ENCODE measurements at places on chromosomes 2 and 18. TPM values are rescaled to one million over a fixed set of nuclear protein-coding genes. Genes with fewer than 3 reads are reported as not detected.

The LTBP1 gene
- 63.1 TPM for total RNA-seq

The PAX3 gene
- 116 TPM for total RNA-seq

The FAM228A gene
- not detected for total RNA-seq

The MAPK4 gene
- not detected for total RNA-seq

The TRIM54 gene
- total RNA-seq, result 0.34 TPM

DNA sequence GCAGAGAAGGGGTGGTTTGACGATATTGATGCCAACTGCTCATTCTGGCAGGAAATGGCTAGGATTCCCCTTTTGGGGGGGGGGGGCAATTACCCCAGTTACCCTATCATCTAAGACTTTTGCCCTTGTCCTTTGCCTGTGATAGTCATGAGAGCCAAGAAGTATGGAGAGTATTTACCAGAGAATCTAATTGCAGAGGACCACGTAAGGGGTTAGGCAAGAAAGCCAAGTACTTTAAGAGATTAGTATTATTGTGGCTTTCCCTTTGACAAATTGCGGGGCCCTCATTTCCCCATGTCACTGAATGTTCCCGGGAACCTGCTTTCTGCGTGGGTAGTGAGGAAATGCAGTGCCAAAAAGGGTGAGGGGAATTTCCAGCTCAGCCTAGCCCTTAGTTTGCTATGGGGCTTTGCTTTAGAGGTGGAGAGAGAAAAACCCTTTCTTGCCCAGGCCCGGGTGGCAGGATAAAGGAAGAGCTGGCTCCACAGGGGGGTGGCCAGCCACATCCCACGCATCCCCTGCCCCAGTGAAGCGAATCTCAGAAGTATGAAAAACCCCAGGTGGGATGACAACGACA, 1.5 kb downstream of the AQP4 start:
- H3K27ac ChIP-seq, result no peak overlapping the region
- no peak overlapping the region for H3K4me3 ChIP-seq
- no peaks in the 10 kb centered on the region for H3K27me3 ChIP-seq

DNA sequence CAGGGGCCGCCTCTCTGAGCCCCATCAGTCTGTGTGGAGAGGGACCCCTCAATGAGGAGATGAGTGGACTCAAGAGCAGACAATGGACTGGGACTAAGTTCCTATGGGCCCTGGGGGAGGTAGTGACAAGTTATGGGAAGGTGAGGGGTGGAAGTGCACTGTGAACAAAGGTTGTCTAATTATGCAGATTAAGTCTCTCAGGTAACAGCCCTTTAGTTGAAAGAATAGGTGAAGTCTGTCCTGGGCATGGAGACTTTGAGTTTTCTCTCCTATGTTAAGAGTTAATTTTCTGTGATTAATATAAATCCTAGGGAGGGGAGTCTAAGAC, 243.8 kb downstream of the FAM210A start:
- H3K4me1 ChIP-seq, result no peaks in the 10 kb centered on the region
- no peak overlapping the region for H3K27ac ChIP-seq
- H3K36me3 ChIP-seq, result no peaks in the 10 kb centered on the region
- DNase-seq, result no peak
- no peak overlapping the region for H3K4me3 ChIP-seq

- H3K4me3 ChIP-seq, result no peak overlapping the region
- H3K27me3 ChIP-seq, result no peaks in the 10 kb centered on the region
- no peaks in the 10 kb centered on the region for H3K36me3 ChIP-seq
Measured at GRCh38 chr18:12433829-12434540, 26.3 kb downstream of the PRELID3A start.

GRCh38 chr2:170022692-170023091, 155.3 kb upstream of the MYO3B start:
- no peak overlapping the region for H3K27ac ChIP-seq
- no peak overlapping the region for H3K4me3 ChIP-seq
- no peaks in the 10 kb centered on the region for H3K4me1 ChIP-seq
- H3K27me3 ChIP-seq, result no peaks in the 10 kb centered on the region
- peaks cover 8% of the 10 kb centered on the region for H3K36me3 ChIP-seq

GRCh38 chr18:37393221-37393827, 172.3 kb downstream of the CELF4 start:
- no peak overlapping the region for H3K27ac ChIP-seq
- no peaks in the 10 kb centered on the region for H3K27me3 ChIP-seq
- no peak for DNase-seq
- no peak overlapping the region for H3K4me3 ChIP-seq
- no peaks in the 10 kb centered on the region for H3K36me3 ChIP-seq
- no peaks in the 10 kb centered on the region for H3K4me1 ChIP-seq

- DNase-seq, result no peak
- no peaks in the 10 kb centered on the region for H3K36me3 ChIP-seq
- H3K4me1 ChIP-seq, result no peaks in the 10 kb centered on the region
- H3K27me3 ChIP-seq, result no peaks in the 10 kb centered on the region
- no peak overlapping the region for H3K27ac ChIP-seq
Measured at GRCh38 chr2:5674026-5674340, 18.2 kb upstream of the SOX11 start.

- H3K27me3 ChIP-seq, result no peaks in the 10 kb centered on the region
- DNase-seq, result peak; percentile 70
- H3K36me3 ChIP-seq, result no peaks in the 10 kb centered on the region
- H3K27ac ChIP-seq, result peak overlapping the region; percentile 42
Measured at GRCh38 chr18:24271381-24272228, 126.0 kb downstream of the OSBPL1A start.

DNA sequence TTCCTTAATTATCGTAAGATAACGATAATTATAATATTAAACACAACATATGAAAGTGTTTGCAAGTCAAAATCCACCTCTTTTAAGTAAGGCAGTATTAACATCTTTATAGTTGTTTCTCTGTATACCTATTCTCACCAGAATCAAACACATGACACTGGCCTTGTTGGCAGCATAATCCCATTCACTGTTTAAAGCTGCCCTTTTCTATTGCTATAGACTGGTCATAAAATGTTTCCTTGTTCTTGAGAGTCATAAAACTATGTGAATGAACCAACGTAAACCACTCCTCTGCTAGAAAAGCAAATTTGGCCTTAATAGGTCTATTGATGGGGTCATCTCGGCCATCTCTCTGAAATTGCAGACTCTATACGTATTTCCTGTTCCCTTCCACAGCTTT, 293.1 kb downstream of the SLC8A1 start:
- DNase-seq, result no peak
- H3K4me3 ChIP-seq, result no peak overlapping the region
- H3K36me3 ChIP-seq, result no peaks in the 10 kb centered on the region
- no peaks in the 10 kb centered on the region for H3K27me3 ChIP-seq
- H3K27ac ChIP-seq, result no peak overlapping the region

GRCh38 chr18:62739911-62740310, 24.6 kb downstream of the PHLPP1 start:
- H3K27me3 ChIP-seq, result no peaks in the 10 kb centered on the region
- DNase-seq, result no peak
- no peaks in the 10 kb centered on the region for H3K4me1 ChIP-seq
- H3K36me3 ChIP-seq, result no peaks in the 10 kb centered on the region
- H3K4me3 ChIP-seq, result no peak overlapping the region

DNA sequence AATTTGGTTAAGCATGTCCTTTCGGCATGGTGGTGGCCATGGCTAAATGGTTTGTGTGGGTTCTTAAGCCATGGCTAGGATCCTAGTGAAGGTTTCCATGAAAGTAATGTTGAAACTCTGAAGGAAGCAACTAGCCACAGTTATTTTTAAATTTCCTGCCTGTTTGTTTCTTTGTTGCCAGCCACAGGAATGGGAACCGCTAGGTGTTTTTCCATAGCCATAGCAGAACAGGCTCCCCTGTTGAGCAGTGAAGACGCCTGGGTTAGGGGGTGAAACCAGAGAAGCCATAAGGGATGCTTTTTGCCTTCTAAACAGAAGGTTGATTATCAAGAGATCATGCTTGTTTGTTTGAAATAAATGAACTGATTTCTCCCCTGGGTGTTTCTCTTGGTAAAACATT, 60.1 kb upstream of the CHMP1B start:
- no peak overlapping the region for H3K27ac ChIP-seq
- no peaks in the 10 kb centered on the region for H3K27me3 ChIP-seq
- no peaks in the 10 kb centered on the region for H3K36me3 ChIP-seq
- no peak for DNase-seq

- no peaks in the 10 kb centered on the region for H3K4me1 ChIP-seq
- H3K27ac ChIP-seq, result no peak overlapping the region
- no peak overlapping the region for H3K4me3 ChIP-seq
Measured at GRCh38 chr2:169038338-169038757, 7.2 kb upstream of the ABCB11 start.

GRCh38 chr2:149473068-149473467, 114.5 kb downstream of the MMADHC start:
- H3K4me1 ChIP-seq, result no peaks in the 10 kb centered on the region
- H3K27ac ChIP-seq, result no peak overlapping the region
- H3K4me3 ChIP-seq, result no peak overlapping the region
- no peaks in the 10 kb centered on the region for H3K27me3 ChIP-seq
- 0 out of 2 replicates have a peak, but pooled peaks cover 2% of the 10 kb centered on the region for H3K36me3 ChIP-seq

GRCh38 chr2:24920098-24920808, at the start of gene ADCY3:
TSS of gene ADCY3 (minus strand) at chr2:24920237. CDS start at chr2:24918987, 1,250 bp downstream.
- H3K4me3 ChIP-seq, result peak within 1 kb of the TSS; percentile 78
- H3K27ac ChIP-seq, result peak within 1 kb of the TSS; percentile 49
- H3K27me3 ChIP-seq, result no peaks in the 10 kb centered on the region
- H3K4me1 ChIP-seq, result peaks cover 10% of the 10 kb centered on the region

GRCh38 chr2:239178484-239178883, 222.3 kb downstream of the HDAC4 start:
- no peak overlapping the region for H3K27ac ChIP-seq
- no peaks in the 10 kb centered on the region for H3K4me1 ChIP-seq
- no peak overlapping the region for H3K4me3 ChIP-seq

DNA sequence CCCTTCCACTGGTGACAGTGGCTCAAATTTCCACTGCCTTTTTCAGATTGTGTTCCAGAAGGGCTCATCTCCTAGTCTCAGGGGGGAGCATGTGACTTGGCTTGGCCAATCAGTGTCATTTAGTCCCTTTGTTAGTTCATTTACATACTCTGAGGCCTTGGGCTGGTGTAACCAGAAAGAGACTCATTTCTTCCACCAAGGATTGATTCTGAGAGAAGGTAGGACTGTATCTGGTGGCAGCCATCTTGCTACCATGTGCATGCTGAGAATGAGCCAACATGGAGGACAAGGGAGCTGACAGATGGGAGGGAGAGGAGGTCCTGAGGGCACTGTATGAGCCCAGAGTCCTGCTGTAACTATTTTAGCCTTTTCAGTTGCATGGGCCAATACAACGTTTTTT, 191.7 kb downstream of the THSD7B start:
- no peaks in the 10 kb centered on the region for H3K36me3 ChIP-seq
- no peak for DNase-seq
- H3K27me3 ChIP-seq, result 0 out of 2 replicates have a peak, but pooled peaks cover 4% of the 10 kb centered on the region
- no peak overlapping the region for H3K4me3 ChIP-seq

GRCh38 chr18:10114717-10115463, 201.1 kb downstream of the VAPA start:
- H3K36me3 ChIP-seq, result no peaks in the 10 kb centered on the region
- no peaks in the 10 kb centered on the region for H3K4me1 ChIP-seq
- H3K4me3 ChIP-seq, result no peak overlapping the region

Measured in SJCRH30 (cell line).